HuH-7 (cell line): ENCODE measurements at places on chromosomes 1 and 21.
A peak's percentile ranks its signal among the peaks of the same experiment; 100 is the strongest.

DNA sequence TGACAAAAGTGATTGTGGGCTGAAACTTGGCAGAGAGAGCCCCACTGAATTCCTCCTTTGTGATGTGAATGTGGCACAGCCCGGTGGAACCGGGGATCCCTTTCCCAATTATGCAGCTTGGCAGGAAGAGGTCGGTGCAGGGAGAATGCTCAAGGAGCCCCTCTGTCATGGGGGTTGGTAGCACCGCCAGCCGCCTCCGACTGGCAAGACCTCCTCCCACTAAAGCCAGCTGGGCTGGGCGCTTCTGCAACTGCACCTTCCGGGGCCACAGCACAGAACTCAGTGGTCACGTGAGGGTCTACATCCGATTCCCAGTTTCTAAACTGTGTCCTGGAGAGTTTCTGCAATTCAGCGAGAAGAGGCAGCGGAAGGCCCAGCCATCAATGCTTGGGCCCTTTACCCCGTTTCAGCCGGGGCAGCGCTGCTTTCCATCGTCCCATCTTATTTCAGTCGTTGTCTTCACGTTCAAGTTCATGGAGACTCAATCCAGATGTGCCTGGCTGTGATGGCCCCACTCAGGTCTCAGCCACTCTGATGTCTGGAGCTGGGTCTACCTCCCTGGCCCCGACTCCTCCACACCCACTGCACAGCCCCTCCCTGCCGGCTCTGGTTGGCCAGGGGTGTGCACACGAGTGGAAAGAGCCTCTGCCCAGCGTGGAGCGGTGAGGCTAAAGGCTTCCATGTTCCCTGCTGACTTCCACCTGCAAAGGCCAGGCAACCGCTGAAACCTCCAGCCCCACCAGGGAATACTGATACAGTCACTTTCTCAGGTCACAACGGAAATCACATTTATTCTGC is 39.8 kb upstream of the FHAD1 start:
- no peak for DNase-seq

GRCh38 chr1:197336571-197336970 is 68.5 kb downstream of the CRB1 start:
- no peak for DNase-seq

DNA sequence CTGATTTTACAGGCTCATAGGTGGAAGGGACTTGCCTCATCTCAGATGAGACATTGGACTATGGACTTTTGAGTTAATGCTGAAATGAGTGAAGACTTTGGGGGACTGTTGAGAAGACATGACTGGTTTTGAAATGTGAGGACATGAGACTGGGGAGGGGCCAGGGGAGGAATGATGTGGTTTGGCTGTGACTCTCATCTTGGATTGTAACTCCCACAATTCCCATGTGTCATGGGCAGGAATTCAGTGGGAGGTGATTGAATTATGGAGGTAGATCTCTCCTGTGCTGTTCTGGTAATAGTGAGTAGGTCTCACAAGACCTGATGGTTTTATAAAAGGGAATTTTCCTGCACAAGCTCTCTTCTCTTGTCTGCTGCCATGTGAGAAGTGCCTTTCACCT is 20.8 kb downstream of the SCYL3 start:
- DNase-seq = no peak

DNA sequence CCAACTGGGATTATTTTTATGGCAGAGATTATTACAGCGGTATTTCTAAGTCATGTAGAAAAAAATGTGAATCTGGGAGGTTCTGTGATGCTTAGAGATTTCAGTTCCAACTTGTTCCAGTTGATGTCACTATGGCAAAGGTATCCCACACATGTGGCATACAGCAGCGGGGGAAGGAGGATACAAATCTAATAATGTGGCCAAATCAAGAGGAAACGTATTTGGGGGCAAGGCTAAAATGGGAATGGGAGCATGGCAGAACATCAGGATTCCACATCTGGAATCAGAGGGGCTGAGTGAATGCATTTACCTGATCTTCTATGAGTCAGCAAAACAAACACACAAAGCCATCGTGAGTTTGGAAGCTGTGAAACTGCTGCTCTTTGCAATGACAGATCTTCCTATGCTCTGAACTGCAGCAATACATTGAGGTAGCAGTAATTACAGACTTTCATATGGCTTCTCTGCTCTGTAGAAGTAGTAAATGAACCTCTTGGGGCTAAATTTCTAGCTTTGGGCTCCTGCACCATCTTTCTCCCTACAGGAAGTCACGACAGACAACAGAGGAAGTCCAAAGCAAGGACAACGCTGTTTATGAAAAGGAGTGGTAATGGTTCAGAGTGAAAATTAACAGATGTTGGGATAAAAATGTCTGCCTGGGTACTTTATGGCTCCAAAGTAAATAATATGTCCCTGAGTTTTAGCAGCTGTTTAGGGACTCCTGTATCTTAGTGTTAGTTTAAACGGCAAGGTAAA is 55.5 kb downstream of the GABPA start:
- peak; percentile 12 for DNase-seq

GRCh38 chr1:234720709-234721441 is 110.9 kb upstream of the IRF2BP2 start:
- DNase-seq = no peak

DNA sequence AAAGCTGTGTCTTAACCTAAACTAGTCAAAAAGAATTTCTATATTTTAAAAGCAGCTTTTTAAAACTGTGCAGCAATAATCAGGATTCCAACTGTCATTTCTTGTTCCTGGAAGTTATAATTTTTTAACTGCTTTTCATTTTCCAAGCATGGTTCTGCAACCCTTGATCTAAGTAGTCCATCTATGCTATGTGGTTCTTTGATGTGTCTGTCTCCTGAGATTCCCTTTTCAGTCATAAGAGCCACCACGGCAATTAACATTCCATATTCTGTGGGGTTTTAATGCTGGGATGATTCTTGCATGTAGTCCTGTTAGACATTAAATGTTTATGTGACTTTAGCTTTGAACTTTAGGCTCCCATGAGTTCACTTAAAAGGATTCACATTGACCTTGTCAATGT is 220.4 kb downstream of the TPR start:
- DNase-seq = no peak

DNA sequence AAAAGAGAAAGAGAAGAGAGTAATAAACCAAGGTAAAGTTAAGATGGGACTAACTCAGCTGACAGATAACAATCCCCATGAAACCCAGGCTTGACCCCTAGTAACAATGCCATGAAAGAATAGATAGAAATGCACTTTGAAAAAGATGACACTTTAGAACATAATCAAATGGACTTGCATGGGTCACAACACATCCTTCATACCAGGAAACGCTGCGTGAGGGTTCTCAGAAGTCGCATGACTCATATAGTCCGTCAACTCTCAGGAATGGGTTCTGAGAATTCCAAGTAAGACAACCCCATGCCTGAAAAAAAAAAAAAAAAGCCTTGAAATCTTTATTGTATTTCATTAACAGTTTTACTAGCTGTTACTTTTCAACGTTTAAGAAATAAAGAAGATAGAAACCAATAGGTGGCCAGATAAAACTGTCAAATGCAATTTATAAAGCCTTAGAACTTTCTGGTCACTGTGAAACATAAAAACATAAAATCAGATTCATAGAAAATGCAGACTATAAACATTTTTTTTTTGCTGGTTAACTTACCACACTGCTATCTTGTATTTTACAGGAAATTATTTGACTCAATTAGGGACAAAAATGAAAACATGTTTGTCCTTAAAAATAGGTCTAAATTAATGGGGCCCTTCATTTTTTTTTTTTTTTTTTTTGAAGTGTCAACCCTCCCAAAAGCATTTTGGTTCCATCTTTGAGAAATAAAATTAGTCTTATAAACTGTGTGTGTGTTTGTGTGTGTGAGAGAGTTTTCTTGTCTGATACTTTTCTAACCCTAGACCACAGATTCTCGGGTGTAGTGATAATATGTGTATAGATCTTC is 202.1 kb downstream of the NCAM2 start:
- DNase-seq = no peak

DNA sequence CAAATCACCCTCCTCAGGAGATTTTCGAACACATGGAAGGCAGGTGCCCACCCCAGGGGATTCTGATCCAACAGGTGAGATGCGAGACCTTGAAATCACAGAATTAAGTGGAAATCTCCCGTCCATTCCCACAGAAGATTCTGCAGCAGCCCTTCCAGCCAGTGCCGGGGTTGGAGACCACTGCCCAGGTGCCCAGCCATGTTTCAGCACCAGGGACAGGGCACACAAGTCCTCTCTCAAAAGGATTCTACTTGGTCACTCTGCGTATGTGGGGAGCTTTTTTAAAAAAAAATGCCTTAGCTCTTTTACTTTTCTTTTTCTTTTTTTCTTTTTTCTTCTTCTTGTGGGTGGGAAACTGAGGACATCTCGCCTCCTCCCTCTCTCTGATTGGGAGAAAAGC is 80.7 kb downstream of the VWA5B1 start:
- peak; percentile 27 for DNase-seq

- DNase-seq = no peak
These were observed 691.3 kb upstream of the PTBP2 start for GRCh38 chr1:96030312-96030711.

DNA sequence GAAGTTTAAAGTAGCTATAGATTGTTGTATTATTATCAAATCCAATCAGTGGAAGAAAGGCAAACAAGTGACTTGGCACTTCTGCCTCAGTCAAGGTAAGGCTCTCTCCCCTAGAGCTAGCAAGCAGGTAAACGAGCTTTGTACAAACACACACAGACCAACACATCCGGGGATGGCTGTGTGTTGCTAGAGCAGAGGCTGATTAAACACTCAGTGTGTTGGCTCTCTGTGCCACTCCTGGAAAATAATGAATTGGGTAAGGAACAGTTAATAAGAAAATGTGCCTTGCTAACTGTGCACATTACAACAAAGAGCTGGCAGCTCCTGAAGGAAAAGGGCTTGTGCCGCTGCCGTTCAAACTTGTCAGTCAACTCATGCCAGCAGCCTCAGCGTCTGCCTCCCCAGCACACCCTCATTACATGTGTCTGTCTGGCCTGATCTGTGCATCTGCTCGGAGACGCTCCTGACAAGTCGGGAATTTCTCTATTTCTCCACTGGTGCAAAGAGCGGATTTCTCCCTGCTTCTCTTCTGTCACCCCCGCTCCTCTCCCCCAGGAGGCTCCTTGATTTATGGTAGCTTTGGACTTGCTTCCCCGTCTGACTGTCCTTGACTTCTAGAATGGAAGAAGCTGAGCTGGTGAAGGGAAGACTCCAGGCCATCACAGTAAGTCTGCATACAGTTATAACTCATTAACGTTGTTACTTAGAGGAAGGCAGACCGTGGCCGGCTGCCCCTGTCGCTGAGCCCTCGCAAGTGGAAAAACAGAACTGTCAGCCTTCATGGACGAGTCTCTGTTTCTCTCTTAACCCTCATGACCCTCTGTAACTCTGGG is at the start of gene PALMD:
TSS of gene PALMD (plus strand) at position 415 of the 833 bp plus-strand sequence. CDS start at position 620, 205 bp downstream.
- no peak for DNase-seq

GRCh38 chr21:27513825-27514224 is 546.9 kb upstream of the ADAMTS5 start:
- no peak for DNase-seq

DNA sequence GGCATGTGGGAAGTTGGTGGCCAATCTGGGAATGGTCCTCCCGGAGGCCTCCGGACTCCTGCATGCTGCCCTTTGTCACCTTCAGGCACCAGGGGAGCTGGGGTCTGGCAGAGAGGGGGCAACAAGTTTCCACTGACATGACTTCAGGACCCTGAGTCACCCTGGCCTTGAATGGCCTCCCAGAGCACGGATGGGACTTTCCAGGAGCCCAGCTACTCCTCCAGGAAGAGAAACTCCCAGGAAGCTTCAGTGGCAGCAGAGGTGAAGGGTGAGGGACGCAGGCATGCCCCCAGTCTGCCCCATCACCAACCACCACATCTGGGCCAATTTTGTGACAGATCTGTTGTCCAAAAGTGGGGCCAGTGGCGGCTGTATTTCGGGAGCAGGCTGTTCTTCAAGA is 55.9 kb upstream of the WASF2 start:
- no peak for DNase-seq

DNA sequence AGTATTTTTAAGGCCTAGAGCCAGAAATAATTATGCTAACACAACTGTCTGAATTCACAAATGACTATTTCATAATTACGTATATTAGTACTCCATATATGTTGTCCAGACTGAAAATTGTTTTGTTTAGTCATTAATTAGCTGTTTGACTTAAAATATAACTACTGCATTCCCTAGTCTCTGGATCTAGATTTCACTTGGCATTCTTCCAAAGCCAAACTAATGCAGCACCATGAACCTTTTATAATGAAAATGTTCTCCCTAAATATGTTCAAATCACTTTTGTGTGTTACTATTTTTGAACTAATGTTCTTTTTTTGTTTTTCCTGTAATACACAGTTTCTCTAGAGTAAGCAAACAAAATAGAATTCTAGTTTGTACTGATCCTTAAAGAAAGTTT is 46.1 kb downstream of the CAMTA1 start:
- DNase-seq = no peak

DNA sequence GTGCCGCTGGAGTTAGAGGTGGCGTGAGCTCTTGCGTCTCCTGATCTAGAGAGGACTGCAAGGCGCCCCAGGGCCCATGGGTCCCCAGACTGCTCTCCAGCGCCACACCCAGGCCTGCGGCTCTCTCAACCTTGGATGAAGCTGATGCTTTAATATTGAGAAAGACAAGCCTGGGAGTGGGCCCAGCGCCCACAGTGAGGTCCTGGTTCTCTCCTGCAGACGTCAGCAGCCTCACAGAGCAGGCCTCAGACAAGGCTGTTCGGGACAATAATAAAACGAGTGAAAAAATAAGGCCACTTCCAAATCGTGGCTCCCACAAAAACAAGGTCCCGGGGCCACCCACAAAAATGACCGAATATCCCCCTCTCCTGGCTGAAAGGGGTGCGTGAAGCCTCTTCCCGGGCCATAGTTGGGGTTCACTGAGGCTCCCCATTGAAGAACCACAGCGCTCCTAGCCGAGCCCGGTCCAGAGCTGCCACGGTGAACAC is 6.0 kb upstream of the DNMT3L start:
- DNase-seq = no peak

DNA sequence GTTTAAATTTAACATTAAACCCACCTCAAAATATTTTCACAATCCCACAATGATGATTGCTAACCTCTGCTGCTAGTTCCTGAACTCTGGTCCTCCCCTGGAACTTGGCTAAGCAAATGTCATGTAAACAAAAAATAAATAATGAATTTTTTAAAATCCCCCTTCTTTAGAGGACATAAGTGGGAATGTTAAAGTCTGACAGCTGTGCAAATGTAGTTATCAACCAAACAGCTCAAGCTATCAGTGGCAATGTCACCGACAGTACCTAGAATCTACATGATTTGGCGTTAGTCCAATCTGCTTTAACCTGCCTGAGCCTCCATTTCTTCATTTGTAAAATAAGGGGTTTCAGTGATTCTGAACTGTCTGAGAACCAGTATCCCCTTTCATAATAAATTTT is 67.7 kb downstream of the GDAP2 start:
- DNase-seq = no peak

GRCh38 chr1:5811419-5811818 is 180.8 kb downstream of the NPHP4 start:
- no peak for DNase-seq

DNA sequence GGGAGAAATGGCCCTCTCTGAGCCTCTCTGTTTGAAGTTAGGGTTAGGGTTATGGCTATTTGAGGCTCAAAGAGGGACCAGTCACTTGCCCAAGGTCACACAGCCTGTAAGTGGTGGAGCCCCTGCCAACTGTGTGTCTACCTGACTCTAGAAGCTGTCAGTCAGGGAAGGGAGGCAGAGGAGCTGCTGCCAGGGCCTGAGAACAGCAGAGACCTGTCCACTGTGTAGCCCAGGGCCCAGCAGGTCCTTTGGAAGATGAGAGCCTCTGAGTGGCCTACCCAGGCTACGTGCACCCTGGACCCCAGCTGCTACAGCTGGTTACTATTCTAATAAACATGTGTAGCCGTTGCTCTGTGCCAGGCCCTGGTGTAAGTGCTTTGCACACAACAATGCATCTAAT is 15.1 kb upstream of the EDN2 start:
- no peak for DNase-seq
